ENCODE measurements at places on chromosomes 4 and X.

GRCh38 chrX:123993904-123994635, 32.6 kb downstream of the STAG2 start:
- DNase-seq: no peak

GRCh38 chr4:55397126-55397436, 1.3 kb downstream of the TMEM165 start:
- DNase-seq: no peak

DNA sequence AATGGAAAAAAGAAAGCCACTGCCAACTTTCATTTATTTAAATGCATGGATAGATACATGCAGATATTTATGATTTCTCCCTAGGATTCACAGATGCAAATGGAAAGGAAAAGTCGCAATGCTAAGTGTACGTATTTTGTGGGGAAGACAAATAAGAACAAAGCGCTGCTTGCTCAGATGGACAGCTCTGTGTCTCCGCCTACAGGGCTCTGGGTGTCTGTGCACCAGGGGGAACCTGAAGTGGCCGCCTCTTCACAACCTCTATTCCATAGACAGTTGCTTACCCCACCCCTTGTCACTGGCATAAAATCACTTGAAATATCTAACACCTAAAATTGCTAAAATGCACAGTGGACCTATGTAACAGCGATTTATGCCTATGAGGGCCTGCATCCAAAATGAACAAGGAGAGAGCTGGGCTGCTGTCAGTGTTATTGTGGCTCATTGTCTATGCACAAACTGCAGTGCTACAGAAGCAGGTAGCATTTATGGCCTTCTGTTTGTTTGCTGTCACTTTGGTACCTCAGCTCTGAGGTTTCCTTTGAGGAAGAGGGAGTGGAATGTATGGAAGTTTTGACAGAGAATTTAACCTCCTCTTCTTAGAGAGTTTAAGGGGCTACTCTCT, 58.6 kb upstream of the PAGE1 start:
- no peak for DNase-seq

DNA sequence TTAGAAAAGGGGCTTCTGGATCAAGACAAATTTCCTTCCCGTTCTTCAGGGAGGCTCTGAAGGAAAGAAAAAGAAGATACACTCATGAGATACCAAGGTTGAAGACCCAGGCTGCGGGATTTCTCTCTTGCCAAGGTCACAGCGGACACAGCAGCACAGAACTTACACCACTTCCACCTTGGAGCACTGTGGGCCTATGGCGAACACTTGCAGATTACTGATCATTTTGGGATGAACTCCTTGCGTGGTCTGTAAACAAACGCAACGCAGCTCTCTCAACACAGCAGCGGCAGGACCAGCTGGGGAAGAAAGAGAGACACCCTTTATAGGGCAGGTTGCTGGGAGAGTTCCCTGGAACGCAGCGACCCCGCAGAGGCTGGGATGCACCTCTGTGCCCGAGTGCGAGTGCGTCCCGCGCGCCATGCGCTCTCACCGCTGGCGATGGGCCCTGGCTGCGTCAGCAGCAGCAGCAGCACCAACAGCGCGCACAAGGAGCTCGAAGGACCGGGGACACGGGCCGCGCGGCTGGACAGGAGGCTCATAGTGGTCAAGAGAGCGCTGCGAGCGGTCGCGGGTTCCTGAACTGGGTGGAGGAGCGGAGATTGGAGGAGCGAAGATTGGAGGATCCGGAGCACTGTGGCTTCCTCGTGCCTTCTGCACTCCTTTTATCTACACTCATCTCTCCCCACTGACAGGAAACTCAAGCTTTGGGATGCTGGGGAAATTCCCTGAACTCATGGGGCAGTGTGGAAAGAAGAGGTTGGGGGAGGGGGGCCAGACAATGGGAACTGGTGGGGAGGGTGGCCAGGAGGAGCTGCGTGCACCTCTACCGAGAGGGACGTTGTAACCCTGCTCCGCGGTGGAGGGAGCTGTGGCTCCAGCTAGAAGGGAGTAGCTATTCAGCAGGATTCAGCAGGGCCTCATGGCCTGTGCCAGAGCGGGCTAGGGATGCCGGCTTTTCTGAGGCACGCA, at the start of gene CXCL5:
Gene CXCL5 (minus strand): TSS at position 638 of the 972 bp plus-strand sequence. CDS start 96 bp downstream, at position 542.
- no peak for DNase-seq

GRCh38 chr4:8910822-8911315, 39.2 kb upstream of the HMX1 start:
- no peak for DNase-seq

DNA sequence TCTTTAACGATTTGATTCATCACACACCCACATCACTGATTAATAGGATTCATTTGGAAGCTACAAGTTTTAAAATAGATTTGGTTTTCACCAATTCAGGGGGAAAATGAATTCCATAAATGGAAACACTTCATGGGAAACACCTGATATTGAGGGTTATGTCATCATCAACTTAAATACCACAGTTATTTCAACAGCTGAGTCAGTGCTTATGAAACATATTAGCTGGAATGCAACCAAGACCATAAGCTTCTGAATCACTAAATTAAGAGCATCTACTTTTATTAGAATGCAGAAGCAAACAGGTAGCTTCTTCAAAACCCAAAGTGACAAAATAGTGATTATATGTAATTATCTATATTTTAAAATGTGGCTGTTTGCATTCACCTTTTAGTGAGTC, 207.8 kb upstream of the DCAF8L1 start:
- no peak for DNase-seq

DNA sequence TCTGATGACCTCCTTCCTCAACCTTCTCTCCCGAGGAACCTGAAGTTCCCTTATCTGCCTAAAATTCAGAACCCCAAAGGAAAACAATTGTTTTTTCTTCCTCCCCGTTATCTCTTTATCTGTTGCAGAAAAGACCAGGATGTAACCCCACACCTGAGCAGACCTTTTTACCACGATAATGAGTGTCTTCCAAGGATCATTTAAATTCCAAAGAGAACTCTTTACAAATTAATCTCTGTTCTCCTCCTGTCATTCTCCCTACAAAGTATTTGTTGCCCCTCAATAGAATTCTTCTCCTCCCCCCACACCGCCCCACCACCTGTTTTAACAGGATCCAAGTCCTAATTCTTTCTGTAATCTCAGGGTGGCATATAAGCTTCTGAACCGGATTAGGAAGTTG, 78.5 kb upstream of the NLGN4X start:
- no peak for DNase-seq

DNA sequence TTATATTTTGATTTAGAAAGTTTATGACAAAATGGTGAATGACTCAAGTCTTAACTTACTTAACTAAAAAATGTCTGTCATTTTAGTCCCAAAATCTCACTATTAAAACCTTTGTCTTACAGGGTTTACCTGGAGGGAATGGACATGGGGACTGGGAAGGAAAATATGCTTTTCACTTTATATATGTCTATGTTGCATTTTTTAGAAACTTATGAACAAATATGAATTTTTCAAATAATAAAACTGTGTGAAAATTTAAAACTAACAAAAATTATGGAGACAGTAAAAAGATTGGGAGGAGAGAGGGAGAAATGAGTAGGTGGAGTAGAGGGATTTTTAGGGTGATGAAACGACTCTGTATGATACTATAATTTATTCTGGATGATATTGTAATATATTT, 6.2 kb downstream of the MGARP start:
- DNase-seq: no peak
